NCI-H510A treated with DMSO at 0.1 percent for 48 hours (cell line): ENCODE measurements at places on chromosomes 12 and 14.

DNA sequence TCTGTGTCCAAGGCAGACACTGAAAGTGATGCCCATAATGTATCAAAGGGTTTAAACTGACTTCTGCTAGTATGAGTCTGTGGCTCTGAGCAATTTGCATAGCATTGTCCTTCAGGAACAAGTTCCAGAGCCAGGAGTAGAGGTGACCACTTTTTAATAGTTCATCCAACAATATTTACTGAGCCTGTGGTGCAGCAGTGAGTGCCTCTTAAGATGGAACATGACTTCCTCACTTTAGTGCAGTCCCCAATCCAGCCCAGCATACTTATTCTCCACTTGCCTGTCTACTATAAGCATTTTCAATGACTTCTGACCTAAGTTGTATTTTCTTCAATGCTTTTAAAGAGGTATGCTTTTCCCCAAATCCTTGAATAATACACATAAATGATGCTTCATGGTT, 611.3 kb downstream of the MED13L start:
- DNase-seq, result peak; percentile 9

DNA sequence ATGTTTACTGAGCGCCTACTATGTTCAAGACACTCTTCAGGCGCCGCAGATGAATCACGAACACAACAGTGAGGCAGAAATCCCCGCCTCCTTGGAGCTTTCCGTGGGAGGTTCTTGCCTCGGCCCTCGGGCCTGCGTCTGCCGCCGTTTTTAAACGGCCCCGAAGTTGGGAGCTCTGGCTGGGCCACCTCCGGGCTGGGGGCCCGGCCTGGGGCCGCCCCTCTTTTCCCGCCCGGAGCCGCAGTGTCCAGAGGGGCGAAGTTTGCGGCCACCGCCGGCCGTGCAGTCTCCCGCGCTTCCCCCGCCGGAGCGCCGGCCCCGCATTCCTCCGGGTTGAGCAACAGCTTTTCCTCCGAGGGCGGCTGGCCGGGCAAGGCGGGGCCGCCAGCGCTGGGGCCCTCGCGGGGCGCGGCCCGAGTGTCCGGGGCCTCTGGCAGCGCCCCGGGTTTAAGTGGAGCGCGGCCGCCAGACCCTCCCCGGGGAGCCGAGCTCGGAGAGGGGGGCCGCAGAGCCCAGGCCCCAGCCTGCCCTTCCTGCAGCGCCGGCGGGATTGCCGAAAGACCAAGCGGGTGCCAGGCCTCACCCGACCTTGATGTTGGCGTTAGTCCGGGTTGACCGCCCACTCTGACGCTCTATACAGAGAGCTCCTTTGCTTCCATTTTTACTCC, 18.7 kb upstream of the CTDSP2 start:
- DNase-seq, result no peak

DNA sequence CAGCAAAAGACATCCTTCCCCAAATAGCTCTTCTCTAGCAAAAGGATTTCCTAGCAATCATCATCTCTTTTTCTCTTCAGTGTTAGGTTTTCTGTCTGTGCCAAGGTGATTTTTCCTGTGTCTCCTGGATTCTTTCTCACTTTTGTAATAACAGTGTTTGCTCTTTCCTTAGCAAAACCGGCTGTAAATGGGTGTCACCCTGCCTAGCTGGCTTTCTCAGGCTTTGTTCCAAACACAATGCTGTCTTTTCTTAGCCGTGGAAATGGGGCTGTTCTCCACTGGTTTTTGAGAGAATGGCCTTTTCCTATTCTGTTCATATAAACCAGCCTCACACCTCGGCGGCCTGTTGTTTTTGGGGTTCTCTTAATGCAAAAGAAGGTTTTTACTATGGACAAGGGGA, 21.9 kb downstream of the JDP2 start:
- no peak for DNase-seq

DNA sequence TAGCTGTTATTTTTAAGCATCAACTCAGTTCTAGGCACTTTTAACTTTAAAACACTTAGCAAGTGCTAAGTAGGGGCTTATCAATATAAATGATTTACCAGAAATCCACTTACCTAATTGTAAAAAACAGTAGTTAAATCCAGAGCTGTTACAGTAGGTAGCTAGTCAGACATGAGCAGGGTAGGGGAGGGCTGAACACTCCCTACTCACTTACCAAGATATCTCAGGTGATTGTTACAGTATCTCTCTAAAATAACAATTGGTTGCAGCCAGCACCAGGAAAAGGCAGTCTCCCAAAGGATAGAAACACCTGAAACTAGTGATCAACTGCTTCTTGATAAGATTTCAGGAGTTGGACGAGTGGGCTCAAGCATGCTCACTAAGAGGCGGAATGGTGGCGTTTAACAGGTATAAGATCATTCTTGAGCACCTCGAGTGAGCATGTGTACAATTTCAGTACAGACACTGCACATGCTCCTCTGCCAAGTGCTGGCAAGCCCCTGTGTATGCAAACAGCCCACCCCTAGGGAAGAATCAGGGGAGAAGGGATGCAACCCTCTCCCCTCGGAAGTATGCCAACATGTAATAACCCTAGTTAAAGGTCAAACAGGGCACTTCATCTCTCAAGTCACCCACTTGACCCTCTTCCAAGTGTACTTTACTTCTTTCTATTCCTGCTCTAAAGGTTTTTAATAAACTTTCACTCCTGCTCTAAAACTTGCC, 1113.6 kb upstream of the SEL1L start:
- DNase-seq, result no peak

DNA sequence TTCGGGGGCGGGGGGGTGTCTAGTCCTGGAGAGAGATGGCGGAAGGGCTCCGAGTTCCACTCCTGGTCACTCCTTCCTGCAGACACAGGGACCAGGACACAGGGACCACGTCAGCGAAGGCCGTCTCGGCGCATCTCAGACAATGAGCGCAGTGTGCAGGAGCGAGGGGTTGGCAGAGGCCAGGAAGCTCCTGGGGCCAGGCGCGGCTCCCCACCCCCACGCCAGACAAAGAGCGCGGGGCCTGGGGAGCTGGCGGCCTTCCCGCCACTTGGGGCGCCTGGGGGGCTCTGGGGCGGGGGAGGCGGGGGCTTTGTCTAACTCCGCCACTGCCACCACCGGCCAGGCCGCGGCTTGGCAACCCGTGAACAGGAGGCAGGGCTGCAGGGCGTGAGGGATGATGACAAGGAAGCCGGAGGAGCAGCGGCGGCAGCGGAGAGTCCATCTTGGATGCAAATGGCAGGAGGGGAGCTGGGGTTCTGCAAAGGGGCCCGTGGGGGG, 2.2 kb downstream of the CDK2AP1 start:
- DNase-seq, result no peak

- no peak for DNase-seq
These were observed at the start of gene P2RX2 for GRCh38 chr12:132618683-132619043. Gene P2RX2, plus strand, starts transcription at chr12:132618776. Its CDS starts 41 bp downstream, at chr12:132618817.

DNA sequence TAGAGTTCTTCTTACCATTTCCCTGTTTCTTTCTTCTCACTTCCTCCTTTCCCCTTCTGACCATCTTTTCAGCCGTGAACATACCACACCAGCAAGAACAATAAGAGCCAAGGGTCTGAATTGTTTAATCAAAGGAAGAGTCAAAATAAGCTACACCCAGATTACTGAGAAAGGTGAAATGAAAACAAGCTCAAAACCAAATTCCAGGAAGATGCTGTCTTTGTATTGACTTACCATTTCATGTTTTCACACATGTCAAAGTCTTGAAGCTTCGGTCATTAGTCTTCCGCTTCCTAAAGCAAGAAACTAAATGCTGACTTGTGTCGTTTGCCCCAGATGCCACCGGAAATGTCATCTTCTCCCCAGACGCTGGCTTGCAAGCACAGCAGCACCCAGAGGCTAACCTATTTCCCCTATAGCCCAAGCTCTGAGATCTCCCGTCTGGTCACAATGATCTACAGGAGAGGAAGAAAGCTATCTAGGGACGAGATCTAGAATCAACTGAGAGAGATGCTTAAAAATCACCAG, 136.5 kb upstream of the AMIGO2 start:
- DNase-seq, result no peak

DNA sequence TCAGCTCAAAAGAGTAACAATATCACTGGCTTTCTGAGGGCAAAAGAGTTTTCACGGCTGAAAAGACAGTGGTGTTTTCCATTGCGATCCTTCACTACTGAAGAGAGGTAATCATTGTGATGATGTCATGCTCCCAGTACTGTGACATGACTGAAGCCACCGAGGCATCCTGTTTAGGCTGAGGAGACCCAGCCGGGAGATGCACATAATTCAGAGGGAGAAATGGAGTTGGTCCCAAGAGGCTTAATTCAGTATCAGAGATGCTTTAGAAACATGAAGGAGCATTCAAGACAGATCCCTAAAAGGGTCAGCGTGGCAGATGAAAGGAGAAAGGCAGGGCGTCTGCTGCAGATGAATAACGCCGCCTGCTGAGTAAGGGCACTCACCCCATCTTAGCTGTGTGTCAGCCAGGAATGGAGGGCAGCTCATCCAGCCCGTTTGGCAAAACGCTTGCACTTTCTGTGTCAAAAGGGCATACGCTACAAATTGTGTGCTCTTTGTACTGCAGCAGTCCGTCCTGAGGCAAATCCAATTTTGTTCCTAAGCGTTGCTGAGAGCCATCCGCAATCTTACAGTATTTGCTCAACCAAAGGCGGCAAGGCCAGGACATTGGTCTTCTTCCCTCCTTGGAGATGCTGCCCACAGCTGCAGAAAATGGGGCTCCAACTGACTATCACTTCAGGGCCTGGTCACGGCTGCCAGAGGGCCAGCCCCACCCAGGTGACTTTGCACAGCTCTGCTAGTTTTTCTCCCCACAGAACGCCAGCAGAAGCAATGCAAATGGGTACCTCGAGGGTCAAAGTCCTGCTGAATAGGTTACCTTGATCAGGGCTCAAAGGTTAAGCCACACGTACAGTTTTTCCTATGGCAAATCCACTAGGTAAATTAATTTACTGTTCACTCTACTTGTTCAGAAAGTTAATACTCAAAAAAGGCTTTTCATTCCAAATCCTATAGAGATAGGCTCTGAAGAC, 23.5 kb downstream of the CCDC92 start:
- no peak for DNase-seq

DNA sequence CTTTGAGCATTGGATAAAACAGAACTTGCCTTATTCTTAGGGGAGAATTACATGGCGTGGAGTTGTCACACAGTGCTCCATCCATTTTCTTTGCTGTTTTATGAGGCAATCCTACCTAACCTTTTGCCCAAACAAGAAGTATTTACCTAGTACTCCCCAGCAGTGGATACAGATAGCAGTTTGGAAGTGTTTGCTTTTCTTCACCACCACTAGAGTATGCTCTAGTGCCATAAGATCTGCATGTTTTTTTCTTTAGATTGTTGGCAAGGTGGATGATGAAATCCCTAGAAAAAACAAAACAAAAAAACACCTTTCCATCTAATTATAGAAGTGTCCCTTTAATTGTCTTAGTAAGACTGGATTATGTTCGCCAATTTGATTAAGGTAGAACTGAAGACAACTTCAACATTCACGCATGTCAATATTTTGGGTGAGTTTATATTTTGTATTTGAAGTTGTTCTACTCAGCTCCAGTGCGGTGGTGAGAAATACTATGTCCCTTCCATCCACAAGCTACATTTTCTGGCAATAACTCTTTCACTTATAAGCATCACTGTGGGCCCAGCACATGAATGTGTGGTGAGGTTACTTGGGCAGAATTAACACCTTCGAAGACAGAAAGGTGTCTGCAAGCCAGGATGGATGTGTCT, 23.6 kb upstream of the TMEM260 start:
- peak; percentile 68 for DNase-seq

DNA sequence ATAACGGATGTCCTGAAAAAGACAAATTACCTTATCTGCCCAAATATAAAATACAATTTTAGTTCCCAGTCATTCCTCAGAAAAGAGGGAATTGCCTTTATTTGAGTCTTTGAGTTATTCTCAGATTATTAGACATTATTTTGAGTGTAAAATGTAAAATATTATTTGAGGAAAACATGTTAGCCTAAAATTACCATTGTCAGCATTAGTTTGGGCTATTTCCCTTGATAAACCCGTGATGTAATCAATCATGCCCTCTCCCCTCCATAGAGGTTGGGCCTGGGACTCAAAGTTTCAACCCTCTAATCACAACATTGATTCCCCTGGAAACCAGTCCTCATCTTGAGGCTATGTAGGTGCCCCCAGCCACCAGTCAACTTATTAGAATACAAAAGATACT, 213.4 kb downstream of the NUBPL start:
- no peak for DNase-seq

DNA sequence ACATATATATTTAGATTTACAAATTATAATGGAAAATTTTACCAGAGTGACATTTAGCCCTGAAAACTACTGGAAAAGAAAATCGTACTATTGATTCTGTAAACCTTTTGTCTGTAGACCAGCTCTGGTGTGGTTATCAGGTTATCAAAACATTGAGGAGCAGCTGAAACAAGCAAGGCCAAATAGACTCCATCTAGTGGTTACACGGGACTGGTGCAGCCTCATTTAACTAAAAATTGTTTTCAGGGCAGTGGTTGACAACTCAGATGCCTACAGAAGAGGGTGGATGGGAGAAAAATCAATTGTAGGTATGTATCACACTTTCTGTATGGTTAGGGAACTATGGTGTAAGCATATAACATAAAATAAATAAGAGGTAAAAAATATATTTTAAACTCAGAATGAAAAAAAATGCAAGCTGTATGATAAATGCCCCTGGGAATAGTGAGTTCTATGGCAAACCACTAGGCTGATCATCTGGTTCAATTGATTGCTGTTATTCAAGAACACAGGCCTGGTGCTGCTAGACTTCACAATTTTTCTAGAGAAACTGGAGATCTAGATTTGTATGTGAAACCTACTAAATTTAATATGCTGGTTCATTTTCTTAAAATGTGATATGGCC, 51.2 kb downstream of the ACSS3 start:
- peak; percentile 81 for DNase-seq

DNA sequence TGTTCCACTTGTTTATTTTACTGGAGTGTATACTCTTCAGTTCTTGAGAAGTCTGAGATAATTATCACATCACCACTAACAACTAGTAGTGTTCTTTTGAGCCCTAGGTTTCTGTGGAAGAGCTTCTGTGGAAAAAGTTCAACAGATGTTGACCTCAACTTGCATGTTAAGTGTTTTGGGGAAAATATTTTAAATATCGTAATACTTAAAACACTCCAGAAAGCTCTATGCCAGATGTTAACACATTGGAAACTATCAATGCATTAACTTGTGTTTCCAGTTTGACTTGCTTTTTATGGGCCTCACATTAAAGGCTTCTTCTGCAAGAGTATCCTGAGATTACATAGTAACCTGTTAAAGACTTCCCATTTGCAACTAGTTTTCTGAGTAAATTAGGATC, 173.1 kb downstream of the DUSP6 start:
- DNase-seq, result peak; percentile 25

GRCh38 chr12:106179086-106179485, 40.3 kb upstream of the NUAK1 start:
- peak; percentile 51 for DNase-seq

- DNase-seq, result no peak
These were observed 5.5 kb downstream of the AMN start for GRCh38 chr14:102927878-102928411.

- peak; percentile 40 for DNase-seq
These were observed 81.1 kb downstream of the PELI2 start for GRCh38 chr14:56199095-56199981.
